Aorta (tissue), 5 donors: ENCODE measurements at places on chromosomes 16 and 17. TPM values are rescaled to one million over a fixed set of nuclear protein-coding genes. Genes with fewer than 3 reads are reported as not detected.

DNA sequence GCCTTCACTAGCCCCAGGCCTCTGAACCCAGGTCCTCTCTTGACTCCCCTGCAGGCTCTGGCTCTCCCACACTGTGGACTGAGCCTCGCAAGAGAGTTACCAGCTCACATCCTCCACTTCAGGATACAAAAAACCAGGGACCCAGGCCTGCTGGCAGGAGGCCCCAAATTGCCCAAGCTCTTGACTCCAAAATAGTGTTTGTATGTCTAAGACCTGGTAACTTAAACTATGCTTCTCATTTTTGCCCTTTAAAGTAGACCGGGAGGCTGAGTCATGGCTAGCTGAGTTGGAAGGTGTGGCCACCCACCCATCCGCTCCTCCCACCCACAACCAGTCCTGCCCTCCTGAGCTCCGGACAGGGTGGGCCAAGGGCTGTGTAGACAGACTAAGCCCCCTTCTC lies 250.0 kb downstream of the SOX9 start:
- no peaks in the 10 kb centered on the region for H3K4me1 ChIP-seq
- H3K27ac ChIP-seq: no peak overlapping the region

Gene ZP2
- not detected for total RNA-seq

Gene ACE
- 30.5 TPM for total RNA-seq

Gene GDPD1
- 3.8 TPM for total RNA-seq

DNA sequence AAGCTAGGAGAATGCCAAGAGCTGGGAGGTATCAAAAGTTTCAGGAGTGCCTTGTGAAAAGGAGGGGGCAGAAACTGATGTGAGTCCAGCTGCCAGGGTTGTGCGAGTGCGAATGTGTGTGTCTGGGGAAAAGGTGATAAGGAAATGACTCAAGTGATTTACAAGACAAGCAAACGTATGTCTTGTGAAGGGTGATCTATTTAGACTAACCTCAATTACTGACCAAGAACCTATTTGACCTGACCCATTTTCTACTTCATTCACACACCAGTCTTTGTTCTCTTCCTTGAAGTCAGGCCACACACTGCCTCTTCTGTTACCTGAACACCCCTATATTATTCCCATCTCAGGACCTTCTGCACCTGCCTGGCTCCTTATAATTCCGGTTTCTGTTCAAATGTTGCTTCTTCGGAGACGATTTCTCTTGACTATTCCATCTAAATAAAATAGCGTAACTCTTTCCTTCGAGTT lies 1.0 kb downstream of the GDE1 start:
- DNase-seq: no peak
- no peaks in the 10 kb centered on the region for H3K4me1 ChIP-seq
- no peaks in the 10 kb centered on the region for H3K27me3 ChIP-seq

DNA sequence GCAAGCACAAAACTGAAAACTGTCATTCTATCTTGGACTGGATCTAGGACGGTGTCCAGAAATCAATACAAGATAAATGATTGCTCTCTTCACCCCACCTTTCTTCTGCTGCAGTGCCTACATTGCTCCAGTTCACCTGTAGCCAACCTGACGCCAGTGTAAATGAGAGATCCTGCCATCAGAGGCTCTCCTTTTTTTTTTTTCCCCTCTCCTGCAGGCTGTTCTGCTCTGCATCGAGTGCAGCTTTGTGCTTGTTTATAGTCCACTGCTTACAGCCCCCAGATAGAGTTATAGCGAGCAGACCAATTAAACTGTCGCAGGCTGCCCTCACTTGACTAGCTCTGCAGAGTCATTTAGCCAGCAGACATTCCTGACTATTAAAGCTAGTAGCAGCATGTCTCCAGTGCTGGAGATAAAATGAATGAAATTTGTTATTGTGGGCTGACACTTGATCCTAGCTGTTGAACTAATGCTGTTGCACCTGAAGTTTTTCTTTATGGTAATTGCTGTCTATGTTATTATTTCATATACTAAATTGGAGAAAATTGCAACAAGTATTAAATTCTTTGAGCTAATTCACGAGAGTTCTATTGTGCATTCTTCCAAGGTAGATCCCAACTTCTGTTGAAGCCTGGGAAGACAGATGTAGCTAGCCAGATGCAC lies 257.1 kb downstream of the FTO start:
- H3K4me3 ChIP-seq: no peak overlapping the region
- no peak overlapping the region for H3K27ac ChIP-seq
- H3K36me3 ChIP-seq: peaks cover 2% of the 10 kb centered on the region
- H3K4me1 ChIP-seq: peaks cover 2% of the 10 kb centered on the region

Gene PPP1R27
- not detected for total RNA-seq

- DNase-seq: no peak
- H3K36me3 ChIP-seq: peaks cover 6% of the 10 kb centered on the region
- H3K27ac ChIP-seq: peak overlapping the region; percentile 57
- H3K27me3 ChIP-seq: no peaks in the 10 kb centered on the region
- peaks cover 9% of the 10 kb centered on the region for H3K4me1 ChIP-seq
These were observed 11.2 kb downstream of the MYH10 start for GRCh38 chr17:8619294-8619693.

GRCh38 chr16:57810197-57811031 lies 8.1 kb upstream of the KIFC3 start:
- H3K4me3 ChIP-seq: no peak overlapping the region
- H3K27ac ChIP-seq: no peak overlapping the region
- no peaks in the 10 kb centered on the region for H3K4me1 ChIP-seq
- DNase-seq: peak; percentile 90
- H3K36me3 ChIP-seq: no peaks in the 10 kb centered on the region

Gene AOC3
- 344 TPM for total RNA-seq

Gene SP6
- 0.78 TPM for total RNA-seq

DNA sequence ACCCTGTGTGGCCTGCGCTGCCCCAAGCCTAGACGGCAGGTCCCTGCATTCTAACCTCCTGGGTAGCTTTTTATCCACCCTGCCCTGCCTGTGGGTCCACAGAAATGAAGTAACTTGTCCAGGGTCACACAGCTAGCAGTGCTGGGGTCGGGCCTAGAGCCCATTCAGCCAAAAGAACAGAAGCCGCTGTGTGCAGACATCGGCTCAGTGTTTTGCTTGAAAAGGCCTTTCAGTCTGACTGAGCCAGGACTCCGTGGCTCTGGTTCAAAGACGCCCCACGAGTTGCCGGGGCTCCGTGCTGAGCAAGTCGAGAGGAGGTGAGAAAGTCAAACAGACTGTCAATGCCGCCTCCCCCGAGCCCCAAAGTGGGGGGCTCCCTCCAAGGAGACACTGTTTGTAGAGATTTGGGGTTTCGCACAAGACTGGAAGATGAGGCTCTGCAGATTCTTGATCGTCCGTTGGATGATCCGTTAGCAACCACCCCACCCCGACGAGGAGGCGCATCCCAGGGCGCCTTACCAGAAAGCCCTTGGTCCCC lies 226.2 kb downstream of the NTN1 start:
- peak; percentile 71 for DNase-seq
- H3K27me3 ChIP-seq: no peaks in the 10 kb centered on the region
- H3K27ac ChIP-seq: no peak overlapping the region
- H3K36me3 ChIP-seq: no peaks in the 10 kb centered on the region
- H3K4me1 ChIP-seq: peaks cover 4% of the 10 kb centered on the region

GRCh38 chr16:47519037-47519436 lies 57.9 kb downstream of the PHKB start:
- peaks cover 3% of the 10 kb centered on the region for H3K36me3 ChIP-seq
- no peak overlapping the region for H3K4me3 ChIP-seq
- no peaks in the 10 kb centered on the region for H3K27me3 ChIP-seq

DNA sequence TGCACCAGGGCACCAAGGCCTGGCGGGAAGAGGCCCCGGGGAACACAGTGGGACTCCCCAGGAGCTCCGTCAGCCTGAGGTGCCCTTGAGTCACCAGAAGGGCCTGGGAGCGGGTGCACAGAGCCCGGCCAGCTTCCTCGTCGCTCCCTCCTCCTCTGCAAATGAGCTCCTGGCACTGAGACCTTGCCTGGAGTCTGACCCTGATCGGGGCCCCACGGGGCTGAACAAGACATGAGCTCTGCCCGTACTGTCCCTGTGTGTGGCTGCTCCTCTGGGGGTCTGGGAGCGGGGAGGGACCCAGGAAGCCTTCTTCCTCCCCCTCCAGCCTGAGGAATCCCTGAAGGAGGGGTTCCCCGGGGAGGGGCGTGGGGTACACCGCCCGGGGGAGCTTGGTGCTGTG lies 36.4 kb upstream of the SSTR5 start:
- no peaks in the 10 kb centered on the region for H3K27me3 ChIP-seq
- no peak for DNase-seq
- H3K36me3 ChIP-seq: no peaks in the 10 kb centered on the region

DNA sequence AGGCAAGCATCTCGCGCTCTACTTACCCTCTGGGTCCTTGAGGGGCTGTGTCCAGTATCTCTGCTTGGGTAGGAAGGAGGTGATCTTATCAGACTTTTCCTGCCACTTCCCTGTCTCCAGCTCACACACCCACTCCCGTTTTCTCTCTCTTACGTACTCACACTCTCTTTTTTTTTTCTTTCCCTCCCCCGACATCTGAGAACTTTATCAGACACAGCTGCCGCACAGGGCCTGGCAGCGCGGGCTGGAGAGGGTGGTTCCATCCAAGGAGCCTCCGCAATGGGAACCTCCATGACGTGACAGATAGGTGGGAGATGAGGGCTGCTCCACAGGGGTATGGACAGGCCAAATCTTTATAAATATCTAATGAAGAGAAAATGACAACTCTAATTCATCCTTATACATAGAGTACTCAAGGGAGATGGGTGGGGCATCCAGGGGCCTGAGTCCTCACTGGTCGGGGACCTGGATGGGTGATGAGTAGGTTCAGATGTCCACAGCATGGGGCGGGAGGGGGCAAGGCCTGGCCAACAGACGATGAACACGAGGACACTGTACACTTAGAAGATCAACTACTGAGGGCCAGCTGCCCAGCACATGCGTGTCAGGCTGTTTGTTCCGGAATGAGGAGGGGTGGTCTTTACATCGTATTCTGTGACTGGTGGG lies 23.3 kb downstream of the MINK1 start:
- no peak overlapping the region for H3K4me3 ChIP-seq
- H3K27me3 ChIP-seq: no peaks in the 10 kb centered on the region
- no peak overlapping the region for H3K27ac ChIP-seq
- no peak for DNase-seq
- no peaks in the 10 kb centered on the region for H3K36me3 ChIP-seq

GRCh38 chr17:14302091-14302430 lies 1.2 kb downstream of the HS3ST3B1 start:
- H3K36me3 ChIP-seq: no peaks in the 10 kb centered on the region
- H3K27me3 ChIP-seq: no peaks in the 10 kb centered on the region
- no peak overlapping the region for H3K27ac ChIP-seq
- no peaks in the 10 kb centered on the region for H3K4me1 ChIP-seq

DNA sequence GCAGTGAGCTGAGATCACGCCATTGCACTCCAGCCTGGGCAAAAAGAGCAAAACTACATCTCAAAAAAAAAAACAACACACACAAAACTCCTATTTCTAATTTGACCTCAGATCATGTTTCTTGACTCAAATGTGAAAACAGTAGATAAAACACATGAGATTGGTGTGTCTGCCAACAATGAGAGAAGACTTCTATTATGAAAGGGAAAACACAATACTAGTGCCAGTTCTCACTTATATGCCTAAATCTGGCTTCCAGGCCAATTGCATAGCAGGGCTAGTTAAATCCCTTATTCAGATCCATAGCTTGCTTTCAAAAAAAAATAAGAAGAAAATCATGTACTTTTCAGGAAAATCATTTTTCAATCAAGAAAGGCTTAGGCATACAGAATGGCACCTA lies 39.4 kb downstream of the AP1G1 start:
- H3K36me3 ChIP-seq: peaks cover 3% of the 10 kb centered on the region
- DNase-seq: no peak
- H3K4me1 ChIP-seq: no peaks in the 10 kb centered on the region
- H3K4me3 ChIP-seq: no peak overlapping the region

GRCh38 chr16:85712801-85713200 lies 24.0 kb upstream of the GINS2 start:
- H3K4me1 ChIP-seq: no peaks in the 10 kb centered on the region
- no peak overlapping the region for H3K4me3 ChIP-seq
- H3K27ac ChIP-seq: no peak overlapping the region
- no peaks in the 10 kb centered on the region for H3K36me3 ChIP-seq

Gene CDRT15L2
- total RNA-seq: not detected

Gene STH
- not detected for total RNA-seq

- H3K4me3 ChIP-seq: no peak overlapping the region
- H3K36me3 ChIP-seq: no peaks in the 10 kb centered on the region
- no peaks in the 10 kb centered on the region for H3K27me3 ChIP-seq
These were observed 191.4 kb downstream of the ZNF423 start for GRCh38 chr16:49664221-49665215.

DNA sequence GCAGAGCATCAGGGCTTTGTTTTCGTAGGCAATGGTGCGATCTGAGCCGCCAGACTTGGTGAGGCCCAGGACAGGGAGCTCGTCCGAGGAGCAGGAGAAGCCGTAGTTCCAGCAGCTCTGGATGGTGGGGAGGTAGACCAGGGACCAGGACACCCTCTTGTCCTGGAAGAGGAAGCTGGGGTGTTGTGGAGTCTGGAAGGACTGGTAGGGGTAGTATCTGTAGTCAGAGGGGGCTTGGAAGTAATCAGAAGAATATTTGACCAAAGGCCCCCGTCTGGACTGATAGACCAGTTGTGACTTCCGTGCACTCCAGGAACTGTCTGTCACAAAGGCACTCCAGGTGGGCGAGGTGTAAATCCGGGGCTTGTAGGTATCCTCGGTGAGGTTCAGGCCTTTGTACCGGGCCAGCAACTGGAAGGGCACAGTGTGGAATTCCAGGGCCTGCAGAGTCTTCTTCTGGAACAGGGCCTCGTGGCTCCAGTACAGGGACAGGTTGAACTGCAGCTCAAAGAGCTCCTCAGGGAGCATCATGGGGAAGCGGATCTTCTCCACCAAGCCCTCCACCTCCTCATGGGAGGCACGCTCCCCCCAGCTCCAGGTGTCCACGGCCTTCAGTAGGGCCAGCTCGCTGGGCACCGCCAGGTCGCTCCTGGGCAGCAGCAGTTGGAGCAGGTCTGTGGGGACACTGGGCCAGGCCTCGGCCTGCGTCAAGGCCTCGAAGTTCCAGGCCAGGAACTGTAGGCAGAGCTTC lies 7.8 kb downstream of the LGALS3BP start:
- H3K4me3 ChIP-seq: no peak overlapping the region
- DNase-seq: no peak
- H3K27ac ChIP-seq: no peak overlapping the region
- H3K36me3 ChIP-seq: no peaks in the 10 kb centered on the region
- H3K4me1 ChIP-seq: no peaks in the 10 kb centered on the region

Gene KRTAP2-2
- total RNA-seq: not detected

DNA sequence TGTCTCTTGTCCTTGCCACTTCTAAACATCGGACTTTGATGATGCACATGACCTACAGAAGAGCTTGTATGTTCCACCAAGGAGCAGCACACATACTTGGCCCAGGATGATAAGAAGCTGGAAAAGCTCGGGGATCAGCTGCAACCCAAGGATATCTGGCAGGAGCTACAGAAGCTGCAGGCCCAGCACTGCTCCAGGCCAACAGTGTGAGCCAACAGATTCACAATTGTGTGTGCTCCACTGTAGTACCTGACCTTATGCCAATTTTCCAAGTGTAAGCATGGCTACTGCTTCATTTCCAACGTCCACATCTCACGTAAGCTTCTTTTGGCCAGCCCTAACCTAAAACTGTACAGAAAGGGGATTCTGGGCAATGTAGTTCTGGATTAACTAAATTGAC lies 83.4 kb downstream of the COX10 start:
- H3K36me3 ChIP-seq: no peaks in the 10 kb centered on the region
- no peak overlapping the region for H3K4me3 ChIP-seq
- no peak for DNase-seq
- no peaks in the 10 kb centered on the region for H3K4me1 ChIP-seq
- H3K27me3 ChIP-seq: no peaks in the 10 kb centered on the region
